ENCODE measurements at places on chromosomes 12 and 14.

- DNase-seq = peak; percentile 56
Observed at GRCh38 chr12:26870491-26871419, 37.8 kb upstream of the ITPR2 start.

GRCh38 chr12:53048033-53048779, 1.7 kb upstream of the TNS2 start:
- no peak for DNase-seq

DNA sequence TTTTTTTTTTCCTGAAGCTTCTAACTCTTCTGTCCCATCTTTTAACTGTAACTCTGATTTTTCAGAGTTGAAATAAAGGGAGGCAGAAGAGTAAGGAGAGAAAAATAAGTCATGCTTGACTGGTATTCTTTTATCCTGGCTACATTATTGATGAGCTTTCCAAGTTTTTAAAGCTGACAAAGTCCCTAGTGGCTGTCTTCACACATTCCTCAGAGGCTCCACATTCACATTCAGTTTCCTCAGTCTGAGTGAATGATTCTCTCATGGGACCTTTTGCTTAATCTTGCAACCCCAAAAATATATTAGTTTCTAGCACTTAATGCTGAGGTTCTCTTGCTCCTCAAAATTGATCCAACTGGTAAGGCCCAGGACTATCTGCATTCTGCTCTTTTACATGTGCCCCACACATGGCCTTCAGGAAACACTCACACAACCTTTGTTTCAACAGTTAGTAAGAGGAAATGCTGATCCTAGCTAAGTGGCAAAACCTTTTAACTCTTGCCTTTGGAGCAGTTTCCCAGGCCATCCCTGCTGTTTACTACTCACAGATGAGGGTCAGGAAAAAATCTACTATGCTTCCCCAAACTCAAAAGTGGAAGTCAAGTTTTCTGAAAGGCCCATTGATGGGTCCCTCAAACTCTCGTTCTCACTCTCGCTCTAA, 61.7 kb upstream of the SLC6A15 start:
- no peak for DNase-seq

GRCh38 chr14:76918782-76919394, 92.7 kb downstream of the LRRC74A start:
- DNase-seq = peak; percentile 99

GRCh38 chr12:57473392-57473791, 6.3 kb downstream of the ARHGAP9 start:
- DNase-seq = no peak

GRCh38 chr14:20197459-20197858, 6.8 kb downstream of the OR11G2 start:
- no peak for DNase-seq

DNA sequence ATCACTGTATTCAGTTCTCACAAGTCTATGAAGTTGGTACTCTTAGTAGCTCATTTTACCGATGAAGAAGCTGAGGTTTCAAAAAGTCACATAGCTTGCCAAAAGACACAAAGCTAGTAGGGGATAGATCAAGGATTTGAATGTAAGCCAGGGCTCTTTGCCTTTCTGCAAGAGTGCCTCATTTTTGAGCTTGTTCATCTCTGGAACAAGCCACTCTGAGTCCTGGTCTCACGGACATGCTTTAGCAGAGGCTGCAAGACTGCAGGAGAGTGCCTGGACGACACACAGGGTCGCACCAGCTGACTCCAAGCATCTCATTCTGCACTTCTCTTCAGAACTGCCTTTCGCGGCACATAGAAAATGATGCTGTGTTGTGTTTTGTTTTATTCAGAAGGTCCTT, 3.7 kb downstream of the NUAK1 start:
- DNase-seq = peak; percentile 74

DNA sequence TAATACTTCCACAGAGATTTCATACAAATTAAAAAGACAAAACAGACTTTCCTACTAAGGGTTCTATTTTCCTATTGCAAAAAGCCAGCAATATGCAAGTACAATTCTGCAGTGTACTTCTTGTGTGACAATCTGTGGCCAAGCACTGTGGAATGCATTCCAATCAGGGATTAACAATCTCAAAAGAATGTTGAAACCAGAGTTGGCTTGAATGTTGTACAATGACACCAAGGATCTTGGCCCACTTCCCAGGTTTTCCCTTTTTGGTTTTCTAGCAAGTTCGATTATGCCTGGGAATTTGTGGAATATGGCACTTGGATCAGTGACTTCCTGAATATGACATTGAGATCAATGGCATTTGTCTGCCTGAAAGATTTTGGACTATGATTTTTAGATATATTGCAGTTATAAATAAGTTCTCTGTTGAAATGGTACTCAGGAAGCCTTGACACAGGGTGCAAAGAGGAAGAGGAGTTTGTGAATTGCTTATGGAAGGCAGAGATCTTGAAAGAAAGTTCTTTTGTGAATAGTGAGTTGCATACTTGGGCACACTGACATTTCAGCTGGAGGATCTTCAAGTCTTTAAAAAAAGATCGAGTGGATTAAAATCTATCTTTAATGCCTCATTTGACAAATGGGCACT, 81.4 kb upstream of the FERMT2 start:
- peak; percentile 94 for DNase-seq

DNA sequence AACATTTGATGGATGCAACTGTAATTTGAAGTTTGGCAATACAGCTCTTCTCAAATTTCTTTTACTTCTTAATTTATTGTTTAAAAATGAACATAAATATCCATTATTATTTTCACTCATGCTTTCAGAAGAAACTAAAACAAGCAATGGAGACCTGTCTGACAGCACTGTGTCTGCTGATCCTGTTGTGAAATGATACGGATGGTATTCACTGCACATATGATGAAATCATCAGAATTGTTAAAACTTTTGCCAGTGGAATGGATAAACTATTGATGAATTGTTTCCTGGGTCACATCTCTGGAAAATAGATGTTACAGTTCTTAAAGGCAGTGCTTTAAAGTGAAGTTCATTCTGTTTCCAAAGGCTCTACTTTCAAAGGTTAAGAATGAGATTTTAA, 59.2 kb downstream of the WASHC4 start:
- DNase-seq = no peak

GRCh38 chr12:5026342-5026938, 17.2 kb upstream of the KCNA5 start:
- DNase-seq = no peak

DNA sequence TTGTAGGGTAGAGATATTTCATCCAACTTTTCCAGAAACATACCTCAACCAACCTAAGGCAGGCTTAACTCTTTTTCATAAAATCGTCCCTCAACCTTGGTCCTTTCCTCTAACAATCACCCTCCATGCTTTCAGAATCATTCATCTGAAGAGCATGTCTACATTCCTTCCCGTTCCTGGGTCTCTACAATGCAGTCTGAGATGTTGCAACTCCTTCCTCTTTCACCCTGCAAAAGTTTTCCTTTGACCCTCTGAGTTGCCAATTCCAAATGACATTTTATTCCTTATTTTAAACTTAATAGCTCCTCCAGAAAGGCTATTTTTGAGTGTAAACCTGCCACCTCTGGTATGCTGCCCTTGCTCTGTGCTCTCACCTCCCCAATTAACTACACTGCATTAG, 16.7 kb downstream of the SLC7A7 start:
- no peak for DNase-seq

- DNase-seq = no peak
Observed at GRCh38 chr14:97544571-97544970, 747.4 kb downstream of the VRK1 start.

DNA sequence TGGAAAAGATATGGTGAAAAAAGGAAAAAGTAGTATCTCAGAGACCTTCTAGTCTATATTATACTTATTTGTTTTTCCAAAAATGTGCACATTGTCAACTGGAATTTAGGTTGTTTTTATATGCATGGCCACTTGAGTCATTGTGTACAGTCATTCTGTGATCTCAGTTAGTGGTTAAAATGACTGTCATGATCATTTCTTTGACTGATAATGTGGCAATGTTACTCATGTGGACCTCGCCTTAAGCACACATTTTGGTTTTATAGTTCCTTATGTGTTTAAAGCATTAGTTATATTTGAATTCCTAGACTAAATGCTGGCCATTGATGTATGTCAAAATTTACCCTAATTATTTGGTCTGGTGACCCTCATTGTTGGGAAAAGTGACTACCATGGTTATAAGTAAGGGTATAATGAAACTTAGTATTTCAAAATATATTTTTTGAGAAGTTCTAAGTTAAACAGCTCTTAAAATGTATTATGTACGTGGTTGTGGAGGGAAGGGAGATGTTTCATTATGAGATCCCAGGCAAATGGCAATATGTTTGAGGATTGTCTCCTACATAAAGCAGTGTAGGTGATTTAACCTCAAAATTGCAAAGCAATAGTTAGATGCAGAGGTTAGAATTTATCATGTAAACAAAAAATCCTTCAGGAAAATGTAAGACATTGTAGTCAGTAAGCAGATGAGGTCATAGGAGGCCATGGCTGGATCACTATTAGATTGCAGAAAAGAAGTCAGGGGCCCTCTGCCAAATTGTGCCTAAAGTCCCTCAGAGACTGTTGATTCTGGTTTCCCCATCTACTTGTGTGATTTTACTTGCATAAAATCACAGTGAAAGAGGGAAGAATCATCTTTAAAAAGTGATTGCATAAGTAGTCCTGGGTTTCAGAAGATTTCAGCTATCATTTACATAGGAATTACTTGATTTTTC, 17.5 kb downstream of the PNMA1 start:
- peak; percentile 84 for DNase-seq

- DNase-seq = peak; percentile 85
Observed at GRCh38 chr14:102182190-102182589, 42.5 kb downstream of the WDR20 start.

- no peak for DNase-seq
Observed at GRCh38 chr12:132783917-132784531, 22.4 kb upstream of the ANKLE2 start.

DNA sequence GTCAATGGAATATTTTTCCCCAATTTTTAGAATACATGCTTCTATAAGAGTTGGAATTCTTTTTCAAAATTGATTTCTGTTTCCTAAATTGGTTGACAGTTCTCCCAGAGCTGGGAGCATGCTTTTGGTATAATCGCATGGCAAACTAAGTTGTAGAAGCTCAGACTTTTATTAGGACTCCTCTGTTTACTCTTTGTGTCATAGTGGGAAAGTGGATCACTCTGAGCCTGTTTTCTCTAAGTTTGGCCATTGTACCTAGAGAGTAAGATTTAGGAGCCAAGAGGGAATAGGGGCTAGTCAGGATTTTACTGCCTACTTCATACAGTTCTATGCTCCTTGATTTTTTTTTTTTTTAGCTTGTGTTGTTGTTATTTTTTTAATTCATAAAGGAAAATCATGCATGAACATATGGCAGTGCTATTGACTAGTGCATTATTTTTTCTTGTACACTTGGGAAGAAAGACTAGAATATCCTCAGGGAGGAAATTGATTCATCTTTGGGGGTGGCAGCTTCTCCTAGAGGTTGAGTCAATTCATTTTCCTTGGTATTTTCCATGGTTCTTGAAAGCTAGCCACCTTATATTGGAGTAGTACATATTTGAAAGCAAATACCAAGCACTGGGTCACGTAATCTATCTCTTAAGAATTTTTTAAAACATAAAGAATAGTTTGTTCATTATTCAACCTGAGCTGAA, 77.7 kb upstream of the TRAF3 start:
- peak; percentile 20 for DNase-seq

- DNase-seq = peak; percentile 76
Observed at GRCh38 chr12:79546466-79547043, 144.2 kb downstream of the PAWR start.

DNA sequence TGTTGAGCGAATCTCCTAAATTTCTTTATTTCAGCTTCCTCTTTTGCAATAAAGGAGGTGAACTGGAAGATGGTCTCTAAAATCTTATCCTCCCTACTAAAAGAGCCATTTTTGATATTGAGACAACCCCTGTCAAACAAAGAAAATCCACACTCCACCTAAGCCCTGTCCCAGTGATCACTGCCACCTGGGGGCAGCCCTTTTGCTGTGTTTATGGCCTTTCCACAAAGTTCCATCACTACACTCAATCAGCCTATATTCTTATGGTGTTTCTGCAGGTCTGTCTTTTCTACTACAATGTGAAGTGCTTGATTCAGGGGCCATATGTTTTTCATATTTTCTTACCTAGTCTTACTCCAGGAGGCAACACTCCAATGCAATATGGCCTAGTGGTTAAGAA, 163.7 kb downstream of the BMP4 start:
- peak; percentile 7 for DNase-seq

DNA sequence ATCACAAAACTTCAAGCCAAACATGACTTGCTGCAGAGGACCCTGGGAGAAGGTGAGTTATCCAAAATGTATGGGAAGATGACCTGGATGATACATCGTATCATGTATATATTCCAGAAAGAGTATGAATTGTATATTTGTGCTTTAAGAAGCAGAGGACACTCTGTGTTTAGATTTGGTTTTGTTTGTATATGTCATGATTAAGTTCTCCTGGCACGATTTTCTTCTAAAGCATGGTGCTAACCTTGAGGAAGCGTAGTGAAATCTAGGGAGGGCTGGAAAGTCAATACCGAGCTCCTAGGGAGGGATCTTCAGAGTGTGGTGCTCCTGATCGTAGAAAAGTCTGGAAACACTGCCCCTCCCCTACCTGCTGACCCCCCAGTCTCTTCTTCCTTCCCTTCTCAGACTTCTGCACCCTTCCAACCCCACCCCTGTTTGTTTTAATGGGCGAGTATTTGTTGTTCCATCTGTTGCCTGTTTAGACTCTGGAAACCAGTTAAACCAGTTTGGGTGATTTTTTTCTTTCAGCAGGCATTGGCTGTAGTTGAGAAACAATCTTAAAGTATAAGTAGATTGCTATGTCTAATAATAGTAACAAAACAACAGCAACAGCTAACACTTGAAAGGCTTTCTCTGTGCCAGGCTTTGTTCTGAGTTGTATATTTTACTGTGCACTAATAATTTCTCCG, 141.6 kb downstream of the KICS2 start:
- no peak for DNase-seq

DNA sequence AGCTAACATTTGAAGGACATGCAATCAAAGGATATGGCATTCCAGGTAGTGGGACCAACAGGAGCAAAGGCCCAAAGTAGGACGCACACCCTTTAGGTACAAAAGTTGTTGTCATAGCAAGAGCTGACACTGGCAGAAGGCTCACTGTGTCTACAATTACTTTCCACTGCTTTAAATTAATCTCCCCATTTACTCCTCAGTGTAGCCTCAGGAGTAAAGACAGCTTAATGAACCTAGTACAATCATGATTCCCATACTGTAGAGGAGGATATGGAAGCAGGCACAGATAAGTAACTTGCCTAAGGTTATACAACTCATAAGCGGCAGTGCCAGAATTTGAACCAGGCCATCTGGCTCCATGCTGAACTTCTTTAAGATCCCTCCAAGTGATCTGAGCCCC, 212.9 kb upstream of the SFSWAP start:
- DNase-seq = no peak

- peak; percentile 66 for DNase-seq
Observed at GRCh38 chr12:15522574-15523187, 200.4 kb downstream of the PTPRO start.

DNA sequence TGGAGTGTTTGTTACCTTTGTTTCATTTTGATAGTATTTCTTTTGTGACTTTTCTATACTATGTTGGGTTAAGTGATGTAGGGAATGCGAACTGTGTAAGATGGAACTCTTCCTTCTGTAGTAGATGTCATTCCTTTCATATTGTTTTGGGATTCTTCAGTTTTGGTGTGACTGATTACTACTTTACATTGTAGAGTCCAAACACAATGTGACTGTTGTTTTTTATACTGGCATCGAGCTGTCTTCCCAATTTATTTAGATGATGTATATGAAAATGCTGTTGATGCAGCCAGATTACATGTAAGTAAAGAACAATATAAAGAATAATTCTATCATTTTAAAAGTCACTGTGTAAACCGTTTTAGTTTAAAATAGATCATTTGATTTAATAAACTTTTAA, 34.7 kb downstream of the WASHC4 start:
- DNase-seq = no peak

GRCh38 chr14:79576424-79576823, 634.9 kb downstream of the DIO2 start:
- DNase-seq = peak; percentile 29
